NCI-H774 (cell line): ENCODE measurements at places on chromosomes 3 and 15.

- DNase-seq = no peak
These were observed 30.2 kb downstream of the ITGA11 start for GRCh38 chr15:68401496-68402431.

DNA sequence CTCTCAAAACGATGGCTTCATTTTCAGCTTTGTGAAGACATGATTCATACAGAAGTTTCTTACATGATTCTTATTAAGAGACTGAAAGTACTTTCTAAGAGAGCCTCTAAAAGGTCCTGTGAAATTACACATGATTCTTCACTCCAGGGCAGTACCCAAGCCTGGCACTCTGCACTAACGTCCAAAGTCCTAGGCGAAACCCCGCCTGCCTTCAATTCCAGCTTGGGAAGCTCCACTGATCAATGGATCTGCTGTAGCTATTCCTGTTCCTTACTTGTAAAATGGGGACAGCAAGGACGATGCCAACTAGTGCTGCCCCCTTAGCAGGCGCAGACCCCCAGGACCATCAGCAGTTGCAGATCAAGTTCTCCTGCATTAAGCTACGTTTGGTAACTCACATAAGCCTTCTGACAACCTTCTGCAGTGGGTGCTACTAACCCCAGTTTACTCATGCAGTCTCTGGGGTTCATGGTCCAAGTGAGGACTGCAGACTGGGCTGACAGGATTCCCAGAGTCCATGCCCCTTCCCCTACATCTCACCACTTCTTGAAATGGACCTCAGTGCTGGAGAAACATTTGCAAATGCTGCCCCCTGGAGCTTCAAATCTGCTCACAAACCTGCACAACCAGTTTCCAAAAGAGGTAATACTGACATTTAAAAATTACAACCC is 10.6 kb downstream of the CHCHD4 start:
- DNase-seq = no peak

GRCh38 chr15:65249641-65250040 is 37.0 kb downstream of the PARP16 start:
- DNase-seq = no peak

DNA sequence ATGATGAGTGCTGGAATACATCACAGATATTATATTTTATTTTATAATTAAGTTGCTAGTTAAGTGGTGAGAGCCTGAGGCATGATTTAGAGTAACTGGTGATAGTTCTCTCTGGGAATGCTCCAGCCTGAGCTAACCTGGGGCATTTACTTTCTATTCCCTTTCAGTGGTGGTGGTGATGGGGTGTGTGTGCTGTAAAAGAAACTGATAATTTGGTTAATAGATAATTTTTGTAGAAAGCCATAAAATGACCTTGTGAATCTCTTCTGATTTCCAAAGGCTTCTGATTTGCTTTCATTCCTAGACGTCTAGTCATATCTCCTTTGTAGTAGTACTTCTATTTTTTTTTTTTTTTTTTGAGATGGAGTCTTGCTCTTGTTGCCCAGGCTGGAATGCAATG is 46.8 kb upstream of the DPPA4 start:
- no peak for DNase-seq

GRCh38 chr3:124486324-124486723 is 243.9 kb upstream of the UMPS start:
- DNase-seq = no peak

GRCh38 chr3:18425641-18426257 is 610 bp upstream of the SATB1 start:
- DNase-seq = peak; percentile 77

DNA sequence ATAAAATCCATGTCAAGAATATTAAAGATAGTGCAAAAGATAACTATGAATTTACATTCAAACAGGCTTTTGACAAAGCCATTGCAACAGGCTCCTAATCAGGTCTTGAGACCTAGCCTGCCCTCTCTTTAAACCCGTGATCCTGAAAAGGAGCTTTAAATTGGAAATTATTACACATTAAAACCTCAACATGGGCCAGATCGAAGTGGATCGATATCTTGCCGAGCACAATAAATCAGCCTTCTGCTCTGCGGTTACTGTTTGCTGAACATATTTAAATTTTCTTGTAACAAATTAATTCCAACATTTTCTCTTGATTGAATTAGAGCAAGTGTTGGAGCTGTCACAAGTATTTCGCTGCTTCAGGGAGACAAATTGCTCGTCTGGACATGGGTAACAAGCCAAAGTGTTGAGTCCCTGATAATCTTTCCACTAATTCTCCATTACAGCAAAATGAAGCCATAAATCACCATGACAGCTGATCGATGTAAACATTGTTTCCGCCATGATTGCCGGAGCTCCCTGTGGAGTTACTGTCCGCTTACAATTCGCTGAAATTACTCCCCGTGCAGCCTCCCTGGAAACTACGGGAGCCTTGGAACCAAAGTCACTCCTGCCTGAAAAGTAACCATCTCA is 47.6 kb downstream of the SHOX2 start:
- peak; percentile 37 for DNase-seq

- DNase-seq = no peak
These were observed 337.7 kb upstream of the AGTR1 start for GRCh38 chr3:148360051-148360450.

- no peak for DNase-seq
These were observed 174.4 kb upstream of the LPP start for GRCh38 chr3:187979564-187979963.

DNA sequence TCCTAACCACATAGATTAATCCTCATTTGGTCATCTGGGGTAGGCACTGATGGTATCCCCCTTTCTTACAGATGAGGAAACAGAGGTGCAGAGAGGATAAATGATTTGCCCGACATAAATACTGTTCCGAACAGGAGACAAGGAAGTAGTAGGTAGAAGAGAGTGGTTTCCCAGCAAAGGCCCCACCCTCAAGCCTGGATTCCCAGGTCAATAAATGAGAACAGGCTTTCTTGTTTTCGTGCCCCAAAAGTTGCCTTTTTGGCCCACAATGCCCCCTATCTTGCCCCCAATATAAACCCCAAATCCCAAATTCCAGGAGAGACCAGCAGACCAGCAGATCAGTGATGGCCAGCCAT is 125.5 kb upstream of the PRR20G start:
- no peak for DNase-seq

DNA sequence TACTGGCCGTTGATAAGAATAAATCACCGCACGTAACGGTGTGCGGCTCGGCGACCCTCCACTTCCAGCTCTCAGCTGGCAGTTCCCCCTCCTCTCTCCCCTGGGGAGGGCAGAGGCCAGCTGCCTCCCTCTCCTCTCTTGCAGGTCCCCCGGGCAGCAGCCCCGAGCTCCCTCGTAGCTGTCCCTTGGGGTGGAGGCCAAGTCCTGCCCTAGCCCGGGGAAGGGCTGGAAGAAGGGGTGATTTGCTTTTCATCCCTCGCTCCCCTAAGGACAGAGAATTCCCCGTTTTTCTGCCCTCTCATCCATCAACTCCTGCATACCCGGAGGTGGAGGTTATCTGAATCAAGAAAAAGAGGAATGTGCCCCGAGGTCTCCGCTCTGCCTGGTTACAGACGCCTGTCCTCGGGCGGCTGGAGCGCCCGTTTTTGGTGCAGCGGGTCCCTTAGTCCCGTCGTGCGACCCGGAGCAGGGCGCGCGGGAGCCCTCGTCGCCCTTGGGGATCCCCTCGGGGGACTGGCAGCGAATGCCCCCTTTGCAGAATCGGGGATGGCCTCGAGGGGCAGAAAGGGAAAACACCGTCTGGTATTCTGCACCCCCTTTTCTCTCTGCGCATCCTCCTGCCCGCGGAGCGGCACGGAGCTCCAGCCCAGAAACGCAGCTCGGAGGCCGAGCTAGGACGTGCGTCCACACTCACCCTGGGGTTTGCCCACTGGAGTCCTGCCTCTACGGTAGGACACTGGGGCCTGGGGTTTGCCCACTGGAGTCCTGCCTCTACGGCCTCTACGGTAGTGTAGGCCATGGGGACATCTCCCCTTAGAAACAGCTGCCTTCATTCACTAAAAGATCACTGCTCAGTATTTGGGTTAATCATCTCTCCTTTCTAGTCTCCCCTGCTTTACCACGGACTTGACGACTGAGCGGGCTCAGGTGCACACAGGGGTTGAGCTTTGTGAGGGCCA is 2.2 kb downstream of the PTPRG start:
- DNase-seq = no peak

DNA sequence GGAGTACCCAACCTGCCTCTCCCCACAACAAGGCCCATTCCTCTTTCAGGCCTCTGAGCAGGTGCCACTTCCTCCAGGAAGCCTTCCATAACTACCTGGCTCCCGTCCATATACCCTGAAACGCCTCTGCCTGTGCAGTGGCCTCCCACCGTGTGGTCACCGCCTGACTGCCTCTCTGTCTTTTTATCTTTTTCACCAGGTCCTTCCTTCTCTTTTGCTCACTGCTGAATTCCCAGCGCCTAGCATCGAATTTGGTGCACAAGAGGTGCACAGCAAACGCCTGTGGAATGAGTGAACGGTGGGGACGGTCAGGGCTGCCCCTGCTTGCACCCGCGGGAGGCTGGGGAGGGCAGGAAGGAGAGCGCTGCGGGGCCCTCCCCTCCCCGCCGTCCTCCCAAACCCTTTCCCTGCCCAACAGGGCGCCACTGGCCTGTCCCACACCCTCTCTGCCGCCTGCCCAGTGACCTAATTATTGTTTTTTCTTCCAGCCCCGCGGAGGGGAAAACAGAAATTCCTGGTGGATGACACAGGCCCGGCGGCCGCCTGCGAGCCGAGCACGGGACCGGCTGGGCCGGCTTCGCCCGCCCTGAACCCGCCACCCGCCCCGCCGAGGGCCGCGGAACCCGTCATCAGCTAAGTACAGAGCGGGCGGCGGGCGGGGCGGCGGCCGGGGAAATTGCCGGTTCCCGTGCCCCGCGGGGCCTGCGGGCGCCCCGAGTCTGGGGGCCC is 140.1 kb downstream of the SMAD6 start:
- DNase-seq = no peak

DNA sequence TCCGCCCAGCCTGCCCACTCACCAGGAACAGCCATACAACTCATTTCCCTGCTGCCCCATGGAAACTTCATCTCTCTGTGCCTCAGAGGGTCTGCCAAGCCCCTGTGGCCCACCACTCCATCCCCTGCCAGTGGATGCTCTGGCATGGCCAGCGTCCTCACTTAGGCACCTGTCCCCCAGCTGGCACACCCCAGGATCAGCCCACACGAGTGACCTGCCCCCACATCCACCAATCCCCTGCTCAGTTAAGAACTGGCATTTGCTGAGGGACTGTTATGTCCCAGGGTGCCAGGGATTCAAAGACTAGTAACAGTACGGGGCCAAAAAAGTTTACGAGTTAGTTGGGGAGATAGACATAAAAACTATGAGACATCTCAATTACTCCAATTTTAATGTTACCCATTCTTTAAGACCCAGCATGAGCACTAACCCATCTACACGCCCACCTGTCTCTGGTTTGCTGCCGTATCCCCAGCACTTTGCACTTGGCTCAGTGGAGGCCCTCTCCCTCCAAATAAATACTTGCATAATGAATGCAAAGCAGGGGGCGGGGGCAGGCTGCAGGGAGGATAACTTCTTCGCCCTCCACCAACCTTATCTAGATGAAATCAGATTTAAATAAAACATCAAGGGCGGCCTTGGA is 11.6 kb upstream of the BAHD1 start:
- no peak for DNase-seq

DNA sequence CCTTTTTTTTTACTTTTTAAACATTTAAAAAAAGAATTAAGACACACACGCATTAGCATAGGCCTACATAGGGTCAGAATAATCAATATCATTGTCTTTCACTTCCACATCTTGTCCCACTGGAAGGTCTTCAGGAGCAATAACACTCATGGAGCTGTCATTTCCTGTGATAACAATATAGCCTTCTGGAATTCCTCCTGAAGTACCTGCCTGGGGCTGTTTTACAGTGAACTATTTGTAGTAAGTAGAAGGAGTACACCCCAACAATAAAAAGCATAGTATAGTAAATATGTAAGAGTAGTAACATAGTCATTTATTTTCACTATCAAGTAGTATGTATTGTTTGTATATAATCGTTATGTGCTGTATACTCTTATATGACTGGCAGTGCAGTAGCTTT is 19.5 kb upstream of the CLDN18 start:
- DNase-seq = no peak

- DNase-seq = no peak
These were observed 341.5 kb downstream of the EPHB1 start for GRCh38 chr3:135136361-135137100.

DNA sequence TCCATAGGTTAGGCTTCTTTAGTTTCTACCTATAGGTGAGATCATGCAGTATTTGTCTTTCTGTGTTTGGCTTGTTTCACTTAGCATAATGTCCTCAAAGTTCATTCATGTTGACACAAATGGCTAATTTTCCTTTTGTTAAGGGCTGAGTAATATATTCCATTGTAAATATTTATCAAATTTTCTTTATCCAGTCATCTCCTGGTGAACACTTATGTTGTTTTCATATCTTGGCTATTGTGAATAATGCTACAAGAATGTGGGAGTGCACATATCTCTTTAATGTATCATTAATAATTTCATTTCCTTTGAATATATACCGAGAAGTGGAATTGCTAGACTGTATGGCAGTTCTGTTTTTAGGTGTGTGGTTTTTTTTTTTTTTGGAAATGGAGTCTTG is 250.9 kb upstream of the SEMA6D start:
- DNase-seq = peak; percentile 35
